BJ (cell line): ENCODE measurements at places on chromosomes 1 and 21. TPM values are rescaled to one million over a fixed set of nuclear protein-coding genes. Genes with fewer than 3 reads are reported as not detected.

DNA sequence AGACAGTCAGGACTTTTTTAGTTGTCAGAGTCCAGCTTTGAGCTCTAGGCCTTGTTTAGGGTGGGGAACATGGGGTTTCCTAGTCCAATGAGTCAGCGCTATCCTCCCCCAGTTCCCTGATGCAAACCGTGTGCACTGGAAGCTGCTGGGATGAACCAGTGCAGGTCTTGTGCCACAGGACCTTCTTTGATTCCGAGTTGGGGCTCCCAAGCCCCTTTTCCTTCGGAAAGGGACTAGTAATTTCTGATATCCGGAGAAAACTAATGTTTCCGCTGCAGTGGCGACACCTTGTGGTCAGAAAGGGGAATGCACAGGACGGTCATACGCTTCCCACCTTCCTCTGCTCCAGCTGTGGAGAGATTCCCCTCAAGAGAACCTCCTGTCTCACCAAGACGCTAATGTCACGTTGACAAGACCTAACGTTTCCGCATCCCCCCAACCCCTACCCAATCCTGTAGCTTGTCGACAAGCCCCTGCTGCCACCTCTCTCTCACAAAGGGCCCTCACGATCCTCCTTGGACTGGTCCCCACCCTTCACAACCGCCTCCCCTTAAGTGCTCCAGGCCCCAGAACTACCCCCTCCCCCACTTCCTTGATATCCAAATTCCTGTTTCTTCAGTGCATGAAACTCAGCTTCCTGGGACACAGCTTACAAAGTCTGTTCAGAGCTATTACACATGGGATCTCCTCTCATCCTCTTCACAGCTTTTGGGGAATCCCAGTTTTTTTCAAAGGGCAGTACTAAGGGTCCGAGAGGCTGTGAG lies 30.9 kb downstream of the GPA33 start:
- no peak for DNase-seq

GRCh38 chr1:228004856-228005462 lies 1.8 kb upstream of the WNT3A start:
- DNase-seq, result no peak

DNA sequence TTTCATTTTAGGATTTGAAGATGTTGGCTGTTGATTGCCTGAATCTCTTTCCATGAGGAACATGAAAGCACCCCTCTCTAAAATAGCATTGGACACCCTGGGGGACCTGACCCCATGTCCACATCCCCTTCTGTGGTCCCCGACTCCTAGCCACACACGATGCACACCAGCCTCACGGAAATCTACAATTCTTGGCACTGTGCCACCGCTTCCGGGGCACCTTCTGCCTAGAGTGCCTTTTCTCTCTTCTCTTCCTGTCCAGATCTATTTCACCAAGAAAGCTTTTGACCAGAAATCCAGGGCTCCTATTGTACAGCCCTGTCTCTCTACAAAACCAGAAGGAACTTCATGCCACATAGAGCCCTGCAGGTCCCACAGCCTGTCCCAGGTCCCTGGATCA lies 50.3 kb downstream of the MYSM1 start:
- no peak for DNase-seq

DNA sequence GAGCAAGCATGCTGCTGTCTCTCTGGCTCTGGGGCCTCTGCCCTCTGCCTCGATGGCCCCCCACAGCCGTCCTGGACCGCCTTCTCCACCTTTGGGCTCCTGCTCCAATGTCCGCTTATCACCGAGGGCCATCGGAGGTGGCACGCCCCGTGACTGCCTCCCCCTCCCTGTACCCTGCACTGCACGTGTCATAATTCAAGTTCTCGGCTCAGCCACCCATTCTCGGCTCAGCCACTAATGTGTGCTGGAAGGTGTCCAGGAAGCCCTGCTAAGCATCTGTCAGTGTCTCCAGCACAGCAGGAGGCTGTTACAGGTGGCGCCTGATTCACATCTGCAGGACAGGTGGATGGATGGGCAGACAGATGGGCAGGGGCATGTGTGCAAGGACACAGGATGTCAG lies 45.5 kb downstream of the TP73 start:
- no peak for DNase-seq

Gene MANEAL
- polyA plus RNA-seq, result 2.5 and 4.0 TPM in 2 replicates
